ENCODE measurements at places on chromosomes 6 and 20. TPM values are rescaled to one million over a fixed set of nuclear protein-coding genes. Genes with fewer than 3 reads are reported as not detected.

XKR7 gene
- total RNA-seq = not detected

- H3K27me3 ChIP-seq = no peaks in the 10 kb centered on the region
- DNase-seq = no peak
- H3K4me1 ChIP-seq = no peaks in the 10 kb centered on the region
- no peak overlapping the region for H3K4me3 ChIP-seq
Measured at GRCh38 chr20:3857405-3857804, 10.8 kb downstream of the MAVS start.

- H3K27ac ChIP-seq = no peak overlapping the region
- no peaks in the 10 kb centered on the region for H3K36me3 ChIP-seq
- DNase-seq = no peak
Measured at GRCh38 chr6:166009385-166010031, 158.1 kb downstream of the TBXT start.

GRCh38 chr20:17601957-17602356, 32.1 kb downstream of the DSTN start:
- H3K4me1 ChIP-seq = no peaks in the 10 kb centered on the region
- no peak overlapping the region for H3K27ac ChIP-seq
- no peak overlapping the region for H3K4me3 ChIP-seq

All from SJSA1 (cell line).